Stimulated activated CD4-positive, alpha-beta T cell treated with anti-CD3 and anti-CD28 coated beads, Interleukin-1b, Interleukin-23, amount 100 ng/mL, for 1 hour (primary cell): ENCODE measurements at places on chromosomes 3 and 15.

DNA sequence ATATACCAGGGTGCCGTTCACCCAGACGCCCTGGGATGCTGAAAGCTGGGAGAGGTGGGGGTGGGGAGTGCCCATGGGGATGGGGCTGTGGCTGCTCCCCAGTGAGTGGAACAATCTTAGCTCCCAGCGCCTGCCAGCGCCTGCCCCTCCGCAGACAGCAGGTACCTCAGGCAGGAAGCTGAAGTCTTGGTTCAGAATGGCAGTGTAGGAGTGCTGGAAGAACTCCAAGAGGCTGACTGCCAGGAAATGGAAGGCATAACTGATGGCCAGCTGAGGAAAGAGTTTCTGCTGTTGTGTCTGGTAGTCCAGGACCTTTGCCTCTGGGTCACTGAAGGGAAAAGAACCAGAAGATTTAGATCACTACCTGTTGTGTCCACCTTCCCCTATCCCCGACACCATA is 8.4 kb downstream of the ACOX2 start:
- DNase-seq: no peak

DNA sequence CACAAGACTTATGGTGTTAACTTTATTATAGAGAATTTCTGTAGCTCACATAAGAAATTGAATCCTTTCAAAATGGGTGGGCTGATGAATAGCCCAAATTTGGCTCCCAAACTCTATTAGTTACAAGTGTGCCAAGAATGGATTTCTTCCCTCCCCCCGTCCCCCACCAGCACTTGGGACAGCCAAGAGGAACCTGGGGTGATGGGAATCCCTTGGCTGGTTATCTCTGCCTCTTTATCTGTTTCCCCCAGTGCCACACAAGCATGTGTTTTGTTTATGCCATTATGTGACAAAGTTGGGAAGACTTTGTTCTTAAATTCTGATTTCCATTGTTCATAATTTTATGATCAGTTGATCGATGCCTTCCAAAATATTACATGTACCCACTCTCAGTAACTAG is 28.3 kb downstream of the CMSS1 start:
- DNase-seq: no peak

- no peak for DNase-seq
Observed at GRCh38 chr15:63544258-63545026, 40.0 kb downstream of the USP3 start.

- DNase-seq: no peak
Observed at GRCh38 chr3:71265365-71265915, 318.1 kb downstream of the FOXP1 start.

DNA sequence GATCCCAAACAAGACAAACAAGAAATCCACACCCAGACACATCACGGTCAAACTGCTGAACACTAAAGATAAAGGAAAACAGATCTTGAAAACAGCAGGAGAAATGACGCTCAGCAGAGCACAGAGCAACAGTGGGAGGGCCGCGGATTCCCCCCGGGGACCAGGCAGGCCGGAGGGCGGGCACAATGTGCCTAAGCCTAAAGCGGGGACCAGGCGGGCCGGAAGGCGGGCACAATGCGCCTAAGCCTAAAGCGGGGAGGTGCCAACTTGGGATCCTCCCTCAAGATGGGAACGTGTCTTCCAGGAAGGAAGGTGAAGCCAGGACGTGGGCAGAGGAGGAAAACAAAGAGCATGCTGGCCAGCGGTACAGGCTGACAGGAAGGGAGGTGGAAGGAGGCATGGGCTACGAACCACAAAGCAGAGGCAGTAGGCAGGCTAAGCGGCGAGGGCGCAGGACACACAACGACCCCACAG is 31.1 kb downstream of the CYFIP1 start:
- DNase-seq: no peak

DNA sequence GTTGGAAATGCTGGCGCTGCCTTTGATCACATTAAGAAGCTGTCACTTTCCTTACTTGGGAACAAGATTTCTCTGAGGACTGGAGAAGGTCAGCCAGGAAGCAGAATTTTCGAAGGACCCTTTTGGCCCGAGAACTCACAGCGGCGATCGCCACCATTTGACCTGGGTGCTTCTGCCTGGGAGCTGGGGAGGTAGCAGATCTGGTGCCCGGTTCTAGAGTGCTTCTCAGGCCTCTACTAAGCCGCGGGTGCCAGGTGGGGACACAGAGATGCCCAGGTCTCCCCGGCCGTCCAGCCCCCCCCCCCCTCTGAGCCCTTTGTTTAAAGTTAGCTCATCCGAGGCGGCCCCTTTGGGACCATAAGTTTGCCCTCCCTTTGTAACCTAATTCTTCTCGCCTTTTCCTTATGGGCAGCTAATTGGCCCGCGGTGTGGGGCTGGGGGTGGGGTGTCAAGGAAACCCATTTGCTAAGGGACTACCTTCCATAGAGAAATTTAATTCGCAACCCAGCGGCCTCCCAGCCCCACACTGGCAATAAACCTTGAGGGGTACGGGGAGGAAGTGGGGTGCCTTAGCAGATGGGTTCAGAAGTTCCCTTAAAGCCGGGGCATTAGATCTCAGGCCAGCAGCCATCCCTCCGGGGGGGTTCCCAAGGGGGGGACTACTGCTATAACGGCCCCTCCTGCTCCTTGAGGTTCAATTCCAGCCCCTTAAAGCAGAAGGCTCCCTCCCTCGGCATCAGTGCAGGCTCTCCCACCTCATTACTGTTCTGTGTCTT is 1.9 kb downstream of the GATA2 start:
- no peak for DNase-seq

DNA sequence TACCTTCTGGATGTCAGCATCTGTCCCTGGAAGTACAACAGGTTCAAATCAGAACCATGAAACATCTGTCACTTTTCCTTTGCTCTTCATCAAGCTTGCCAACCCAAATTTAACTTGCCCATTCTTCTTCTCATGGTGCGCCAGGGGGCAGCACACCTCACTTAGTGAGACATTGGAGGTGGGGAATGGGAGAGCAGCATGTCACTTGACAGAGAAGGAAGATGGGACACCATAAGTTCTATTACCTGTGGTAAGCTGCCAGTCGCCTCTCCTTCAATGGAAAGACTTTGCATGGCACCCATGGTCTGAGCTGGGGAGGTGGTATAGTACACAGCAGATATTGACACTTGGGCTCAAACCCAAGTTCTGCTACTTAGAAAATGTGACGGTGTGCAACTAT is 2.9 kb downstream of the SCN5A start:
- no peak for DNase-seq

GRCh38 chr3:133246773-133247172 is 153.1 kb upstream of the BFSP2 start:
- DNase-seq: no peak

DNA sequence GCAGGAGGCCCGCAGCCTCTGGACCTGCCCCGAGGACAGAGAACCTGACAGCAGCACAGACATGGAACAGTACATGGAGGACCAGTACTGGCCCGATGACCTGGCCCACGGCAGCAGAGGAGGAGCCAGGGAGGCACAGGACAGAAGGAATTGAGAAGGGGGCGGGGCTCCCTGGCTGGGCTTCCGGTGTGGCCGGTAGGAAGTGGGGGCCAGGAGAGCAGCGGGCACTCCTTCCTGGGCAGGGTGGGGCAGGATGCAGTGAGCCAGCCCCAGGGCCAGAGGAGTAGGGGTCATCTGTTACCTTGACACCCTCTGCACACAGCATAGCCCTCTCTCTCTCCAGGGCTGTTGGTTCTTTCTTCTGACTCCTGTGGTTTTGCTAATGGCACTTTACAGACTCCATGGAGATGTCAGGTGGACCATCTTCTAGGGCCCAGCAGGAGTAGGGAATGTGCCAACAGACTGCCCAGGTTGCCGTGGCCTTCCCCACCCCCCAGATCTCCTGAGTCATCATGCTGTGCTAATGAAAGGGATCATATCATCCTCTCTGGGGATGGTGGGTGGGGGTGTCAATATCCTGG is 8.6 kb upstream of the ISG20 start:
- DNase-seq: no peak
